NCI-H1417 treated with DMSO at 0.1 percent for 48 hours (cell line): ENCODE measurements at places on chromosomes 3 and 15.

GRCh38 chr15:63495343-63495742, 9.1 kb upstream of the USP3 start:
- DNase-seq: no peak

DNA sequence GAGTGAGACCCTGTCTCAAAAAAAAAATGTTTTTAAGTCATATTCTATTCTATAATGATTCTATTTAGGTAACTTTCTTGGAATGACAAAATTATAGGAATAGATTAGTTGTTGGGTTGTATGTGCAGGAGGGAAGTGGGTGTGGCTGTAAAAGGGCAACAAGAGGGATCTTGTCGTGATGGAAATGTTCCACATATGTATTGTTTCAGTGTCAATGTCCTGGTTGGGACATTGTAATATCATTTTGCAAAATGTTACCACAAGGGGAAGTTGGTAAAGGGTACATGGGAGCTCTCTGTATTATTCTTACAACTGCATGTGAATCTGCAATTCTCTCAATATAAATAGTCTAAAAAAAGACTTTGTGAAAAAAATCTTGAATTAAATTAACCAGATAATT, 14.3 kb upstream of the ABHD5 start:
- no peak for DNase-seq

DNA sequence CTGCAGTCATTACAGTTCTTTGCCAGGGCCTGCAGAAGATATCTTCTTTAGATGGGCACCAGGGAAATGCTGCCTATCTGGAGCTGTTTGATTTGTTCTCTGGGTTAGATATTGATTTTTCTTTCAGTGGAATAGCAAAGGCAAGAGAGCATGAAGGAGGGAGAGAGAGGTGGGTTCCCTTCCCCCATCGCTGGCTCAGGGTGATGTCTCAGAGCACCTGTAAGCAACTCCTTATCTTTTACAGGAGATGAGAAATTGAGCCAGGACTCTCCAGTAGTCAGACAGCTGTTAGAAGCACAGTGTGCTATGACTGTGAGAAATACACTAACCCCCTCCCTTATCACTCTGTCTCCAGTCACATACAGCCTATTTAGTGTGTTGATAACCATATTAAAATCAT, 89.3 kb upstream of the SLC24A5 start:
- no peak for DNase-seq

GRCh38 chr3:14784087-14784681, 34.6 kb upstream of the FGD5 start:
- DNase-seq: no peak

DNA sequence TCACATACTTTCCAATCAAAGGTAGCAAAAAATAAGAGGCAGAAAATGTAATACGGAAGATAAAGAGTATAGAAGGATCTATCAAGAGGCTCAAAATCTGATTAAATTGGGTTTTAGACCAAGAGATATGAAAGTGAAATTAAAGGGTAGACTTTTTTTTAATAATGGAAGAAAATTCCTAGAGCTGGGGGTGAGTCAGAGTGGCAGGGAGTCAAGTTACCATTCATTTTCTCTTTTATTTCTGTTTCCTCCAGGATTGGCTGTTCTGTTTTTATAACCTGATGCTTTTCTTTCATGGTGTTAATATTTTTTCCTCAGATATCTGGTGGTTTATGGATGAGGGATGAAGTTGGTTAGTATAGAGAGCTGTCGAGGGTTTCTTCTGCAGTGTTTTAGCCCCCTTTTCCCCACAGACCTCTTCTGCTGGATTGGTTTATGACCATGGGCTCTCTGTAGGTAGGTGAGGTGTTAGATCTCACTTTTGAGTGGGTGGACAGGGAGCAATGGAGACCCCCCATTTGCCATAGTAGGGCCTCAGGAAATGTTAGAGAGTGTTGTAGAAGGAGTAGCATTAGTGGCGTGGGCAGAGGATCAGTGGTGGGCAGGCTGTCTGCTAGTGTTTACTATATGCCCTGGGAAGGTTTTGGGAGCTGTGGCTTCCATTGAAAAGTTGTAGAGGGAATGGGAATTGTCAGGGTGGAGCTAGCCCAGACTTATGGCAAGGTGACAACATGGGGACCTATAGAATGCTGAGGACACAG, 201.6 kb upstream of the GOLGA6L4 start:
- no peak for DNase-seq

GRCh38 chr15:69941706-69942495, 155.8 kb downstream of the TLE3 start:
- DNase-seq: no peak
